Stimulated activated naive CD4-positive, alpha-beta T cell (primary cell): ENCODE measurements at places on chromosomes 13 and 19.

GRCh38 chr13:66087269-66087710 lies 1142.8 kb downstream of the PCDH9 start:
- DNase-seq, result no peak

GRCh38 chr19:48186541-48186991 lies 16.1 kb downstream of the ZSWIM9 start:
- no peak for DNase-seq

GRCh38 chr19:21109116-21109515 lies 27.1 kb downstream of the ZNF714 start:
- DNase-seq, result no peak

DNA sequence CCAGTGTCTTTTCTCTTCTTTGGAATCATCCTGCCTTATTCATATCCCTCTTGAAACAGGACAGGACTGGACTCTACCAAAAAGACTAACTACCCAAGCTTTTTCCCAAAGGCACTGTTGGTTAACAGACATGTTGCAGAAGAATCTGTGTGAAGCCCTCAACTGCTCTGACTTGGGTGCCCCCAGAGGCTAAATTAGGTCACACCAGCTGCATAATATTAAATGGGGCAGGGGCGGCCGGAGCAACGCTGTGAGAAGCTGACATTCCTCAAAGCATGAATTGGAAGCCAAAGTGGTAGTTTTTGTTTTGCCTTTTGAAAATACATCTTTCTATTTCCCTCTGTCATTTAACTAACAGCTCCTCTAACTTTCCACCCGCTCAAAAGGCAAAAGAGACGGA lies 185.9 kb downstream of the LHFPL6 start:
- DNase-seq, result no peak

GRCh38 chr13:109401891-109402290 lies 384.5 kb downstream of the IRS2 start:
- DNase-seq, result no peak
